SK-MEL-5 (cell line): ENCODE measurements at places on chromosomes 1 and 21.

GRCh38 chr1:186875896-186876835 is 47.4 kb downstream of the PLA2G4A start:
- no peak for DNase-seq

- no peak for DNase-seq
These were observed 37.6 kb downstream of the TFF3 start for GRCh38 chr21:42277593-42277992.

DNA sequence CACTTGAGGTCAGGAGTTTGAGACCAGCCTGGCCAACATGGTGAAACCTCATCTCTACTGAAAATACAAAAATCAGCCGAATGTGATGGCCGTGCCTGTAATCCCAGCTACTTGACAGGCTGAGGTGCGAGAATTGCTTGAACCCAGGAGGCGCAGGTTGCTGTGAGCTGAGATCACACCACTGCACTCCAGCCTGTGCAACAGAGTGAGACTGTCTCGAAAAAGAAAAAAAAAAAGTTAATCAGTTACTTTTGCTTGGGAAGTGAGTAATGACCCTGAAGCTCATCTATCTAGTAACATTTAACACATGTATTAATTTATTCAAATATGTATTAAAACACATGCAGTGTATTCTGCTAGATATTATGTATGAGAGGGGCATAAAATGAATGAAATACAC is 49.4 kb downstream of the ZNF326 start:
- DNase-seq, result no peak

DNA sequence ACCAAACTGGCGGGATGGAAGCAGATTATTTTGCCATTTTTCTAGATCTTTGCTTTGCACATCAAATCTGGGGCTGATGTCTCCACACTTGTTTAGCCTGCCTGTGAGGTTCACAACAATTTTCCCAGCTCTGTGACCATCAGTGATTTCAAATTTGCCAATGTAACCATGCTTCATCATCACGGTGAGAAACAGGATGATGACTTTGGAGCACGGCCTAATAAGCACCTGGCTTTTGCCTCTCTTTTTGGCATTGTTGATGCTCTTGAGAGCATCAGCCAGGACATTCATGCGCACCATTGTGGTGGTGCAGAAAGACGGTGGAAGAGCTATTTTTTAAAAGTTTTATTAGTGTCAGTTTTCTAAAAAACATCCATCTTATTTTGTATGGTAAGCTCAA is 50.1 kb downstream of the IARS2 start:
- no peak for DNase-seq

- DNase-seq, result peak; percentile 52
These were observed 189.5 kb downstream of the RASAL2 start for GRCh38 chr1:178283409-178283808.

DNA sequence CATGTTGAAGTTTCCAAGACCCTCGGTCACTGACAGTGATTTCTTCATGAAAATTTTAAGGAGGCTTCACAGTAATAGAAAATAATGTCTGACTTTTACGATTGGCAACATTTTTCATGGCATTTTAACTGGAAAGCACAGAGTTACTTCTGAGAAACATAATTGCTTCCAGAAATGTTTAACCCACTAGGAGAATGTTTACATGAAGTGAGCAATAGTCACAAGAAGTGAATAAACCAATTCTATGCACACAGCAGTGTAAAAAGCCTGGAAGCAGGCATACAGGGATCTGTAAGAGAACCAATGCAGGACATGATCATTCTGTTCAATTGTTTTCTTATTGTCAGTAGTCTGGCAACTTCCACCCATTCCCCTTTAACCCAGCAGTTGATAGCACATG is 316.2 kb upstream of the CXADR start:
- DNase-seq, result no peak
